Mesenchymal stem cell (in vitro differentiated cells and primary cell): ENCODE measurements at places on chromosomes 4 and X.
A peak's percentile ranks its signal among the peaks of the same experiment; 100 is the strongest.

- DNase-seq, result peak; percentile 29
These were observed 2.7 kb downstream of the PAICS start for GRCh38 chr4:56438766-56439165.

DNA sequence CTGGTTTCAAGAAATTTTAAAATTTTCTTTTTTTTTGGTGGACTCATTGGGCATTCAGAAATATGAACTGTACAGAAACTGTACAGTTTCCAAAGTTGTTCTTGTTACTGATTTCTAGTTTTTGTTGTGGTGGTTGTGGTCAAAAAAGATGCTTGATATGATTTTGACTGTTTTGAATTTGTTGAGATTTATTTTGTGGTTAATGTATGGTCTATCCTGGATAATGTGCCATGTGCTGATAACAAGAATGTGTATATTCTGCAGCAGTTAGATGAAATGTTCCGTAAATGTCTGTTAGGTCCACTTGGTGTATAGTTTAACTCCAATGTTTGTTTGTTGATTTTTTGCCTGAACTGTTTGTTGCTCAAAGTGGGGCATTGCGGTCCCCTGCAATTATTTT lies 127.6 kb upstream of the NUDT6 start:
- no peak for DNase-seq

- DNase-seq, result no peak
These were observed 158.0 kb downstream of the SH2D1A start for GRCh38 chrX:124504111-124504983.

DNA sequence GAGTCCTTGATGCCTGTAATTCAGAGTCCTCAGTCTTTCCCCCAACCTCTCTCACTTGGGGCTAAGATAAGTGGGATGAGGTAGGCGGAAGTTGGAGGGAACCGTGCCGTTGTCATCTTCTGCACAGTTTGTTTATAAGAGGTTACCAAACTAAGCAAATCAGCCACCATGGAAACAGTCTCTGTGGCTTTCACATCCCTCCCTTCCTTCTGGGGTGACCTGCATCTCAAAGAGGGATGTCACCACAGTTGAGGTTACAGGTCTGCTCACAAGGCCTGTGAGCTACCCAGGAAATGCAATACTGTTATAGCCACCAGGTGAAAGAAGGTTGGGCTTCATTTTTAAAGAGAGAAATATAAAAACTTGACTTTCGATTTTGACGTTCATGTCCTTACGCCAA lies 26.3 kb downstream of the RTL5 start:
- no peak for DNase-seq

DNA sequence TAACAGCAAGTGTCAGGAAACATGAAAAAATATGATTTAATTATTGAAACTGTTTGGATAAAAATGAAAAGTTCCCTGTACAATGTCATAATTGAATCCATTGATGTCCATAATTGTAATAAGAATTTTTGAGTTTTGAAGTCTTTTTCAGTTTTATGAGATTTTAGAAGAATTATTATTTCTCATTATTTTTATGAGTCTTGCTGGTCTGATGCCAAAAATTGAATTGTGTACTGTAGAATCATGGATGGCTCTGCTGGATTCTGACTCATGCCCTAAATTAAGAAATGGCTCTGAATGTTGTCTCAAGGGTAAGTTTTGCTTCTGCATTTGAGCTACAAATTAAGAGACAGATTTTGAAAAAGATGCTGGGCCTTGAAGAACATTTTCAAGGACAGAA lies 132.8 kb upstream of the MAP9 start:
- DNase-seq, result peak; percentile 10

GRCh38 chr4:83556006-83556707 lies 20.2 kb downstream of the GPAT3 start:
- DNase-seq, result peak; percentile 19

DNA sequence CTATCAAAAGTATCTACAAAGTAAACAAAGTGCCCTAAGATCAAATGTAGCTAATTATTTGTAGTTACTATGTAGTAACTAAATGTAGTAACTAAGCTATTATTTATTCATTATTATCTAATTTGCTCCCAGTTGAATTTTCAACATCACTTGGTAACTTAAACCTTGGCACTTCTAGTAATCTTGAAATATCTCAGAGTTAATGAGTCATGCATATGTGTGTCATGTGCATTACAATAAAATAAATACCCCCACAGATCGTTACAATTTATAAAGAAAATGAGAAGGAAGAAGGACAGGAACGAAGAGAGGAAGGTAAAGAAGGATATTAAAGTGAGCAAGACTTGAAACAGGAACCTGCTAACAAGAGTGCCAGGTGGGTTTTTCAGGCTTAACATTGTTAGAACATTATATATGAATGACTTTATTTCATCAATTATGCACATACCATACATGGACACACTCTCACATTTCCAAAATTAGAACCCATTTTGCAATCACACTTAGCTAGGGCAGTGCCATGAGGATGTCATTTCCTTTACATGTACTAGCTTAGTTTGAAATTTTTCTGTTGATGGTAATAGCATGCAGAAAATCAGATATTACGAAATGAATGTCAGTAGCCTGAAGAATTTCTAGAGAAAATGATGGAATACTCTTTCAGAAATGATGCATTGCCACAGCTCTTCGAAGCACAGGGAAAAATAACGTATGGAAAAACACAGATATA lies 1670.4 kb upstream of the AGA start:
- DNase-seq, result peak; percentile 7

GRCh38 chr4:53039741-53040458 lies 177.8 kb downstream of the RASL11B start:
- no peak for DNase-seq

- no peak for DNase-seq
These were observed 521.8 kb upstream of the AGA start for GRCh38 chr4:177964061-177964460.

- DNase-seq, result no peak
These were observed 89.7 kb downstream of the AMELX start for GRCh38 chrX:11382930-11383329.

DNA sequence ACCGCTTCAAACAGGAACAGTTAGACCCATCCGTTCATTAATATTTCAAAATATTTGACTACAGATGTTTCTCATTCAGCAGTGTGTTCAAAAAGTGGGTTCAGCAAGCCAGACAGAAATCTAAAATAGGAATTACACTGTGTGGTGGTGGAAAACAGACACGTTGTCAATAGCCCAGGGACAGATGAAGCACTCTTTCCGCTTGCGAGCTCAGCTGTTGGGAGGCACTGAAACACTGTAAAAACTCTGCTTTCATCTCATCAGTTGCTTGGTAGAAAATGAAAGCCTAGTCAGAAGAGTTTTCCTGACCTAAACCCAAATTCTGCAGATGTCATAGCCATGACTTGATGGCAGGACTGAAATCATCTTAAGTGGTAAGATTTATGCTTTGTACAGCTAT lies 38.5 kb downstream of the LRP2BP start:
- peak; percentile 18 for DNase-seq

GRCh38 chrX:24202465-24203031 lies 53.0 kb downstream of the ZFX start:
- no peak for DNase-seq

GRCh38 chr4:15878011-15878410 lies 60.5 kb downstream of the FGFBP1 start:
- DNase-seq, result no peak

GRCh38 chr4:184596617-184597185 lies 52.5 kb downstream of the CASP3 start:
- DNase-seq, result no peak

GRCh38 chrX:106932960-106933537 lies 12.8 kb downstream of the CLDN2 start:
- DNase-seq, result peak; percentile 40

GRCh38 chr4:7924570-7924969 lies 15.1 kb downstream of the AFAP1 start:
- peak; percentile 53 for DNase-seq

DNA sequence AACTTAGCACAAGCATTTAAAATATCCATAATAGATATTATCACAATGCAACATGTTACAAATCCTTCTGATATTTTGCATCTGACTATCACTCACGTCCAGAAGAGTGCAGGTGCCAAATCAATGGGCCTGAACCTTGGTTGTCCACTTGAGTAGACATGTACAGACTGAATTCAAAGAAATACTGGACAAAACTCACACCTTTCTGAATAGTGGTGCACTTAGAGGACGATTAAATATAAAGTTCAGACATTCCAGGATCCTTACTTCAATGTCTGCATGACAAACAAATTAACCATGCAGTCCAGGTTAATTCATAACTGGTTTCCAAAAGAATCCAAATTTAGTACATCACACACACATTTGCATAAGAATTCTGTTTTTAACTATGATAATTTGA lies 406.0 kb upstream of the EDA2R start:
- DNase-seq, result no peak

DNA sequence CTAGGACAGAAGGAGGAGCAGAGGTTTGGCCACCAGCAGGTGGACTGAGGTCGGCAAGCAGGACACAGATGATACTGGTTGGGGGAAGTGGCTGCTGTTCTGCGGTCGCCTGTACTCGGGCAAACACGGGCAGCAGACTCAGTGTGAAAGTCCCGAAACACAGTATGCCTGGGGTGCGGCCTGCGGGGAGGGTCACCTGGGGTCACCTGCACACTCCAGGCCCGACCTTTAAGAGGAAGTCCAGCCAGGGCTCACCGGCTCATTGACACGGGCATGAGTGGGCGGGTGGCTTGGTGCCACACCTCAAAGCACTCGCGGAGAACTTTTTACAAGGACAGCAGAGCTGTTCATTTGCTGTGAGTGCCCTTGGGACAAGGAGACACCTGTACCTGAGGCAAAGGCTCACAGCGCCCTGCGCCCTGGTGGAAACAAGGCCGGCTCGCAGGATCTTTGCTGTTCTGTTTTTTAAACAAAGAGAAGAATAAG lies 71.5 kb upstream of the MXD4 start:
- no peak for DNase-seq

- DNase-seq, result peak; percentile 49
These were observed 81.4 kb downstream of the FBXW7 start for GRCh38 chr4:152454398-152455011.

DNA sequence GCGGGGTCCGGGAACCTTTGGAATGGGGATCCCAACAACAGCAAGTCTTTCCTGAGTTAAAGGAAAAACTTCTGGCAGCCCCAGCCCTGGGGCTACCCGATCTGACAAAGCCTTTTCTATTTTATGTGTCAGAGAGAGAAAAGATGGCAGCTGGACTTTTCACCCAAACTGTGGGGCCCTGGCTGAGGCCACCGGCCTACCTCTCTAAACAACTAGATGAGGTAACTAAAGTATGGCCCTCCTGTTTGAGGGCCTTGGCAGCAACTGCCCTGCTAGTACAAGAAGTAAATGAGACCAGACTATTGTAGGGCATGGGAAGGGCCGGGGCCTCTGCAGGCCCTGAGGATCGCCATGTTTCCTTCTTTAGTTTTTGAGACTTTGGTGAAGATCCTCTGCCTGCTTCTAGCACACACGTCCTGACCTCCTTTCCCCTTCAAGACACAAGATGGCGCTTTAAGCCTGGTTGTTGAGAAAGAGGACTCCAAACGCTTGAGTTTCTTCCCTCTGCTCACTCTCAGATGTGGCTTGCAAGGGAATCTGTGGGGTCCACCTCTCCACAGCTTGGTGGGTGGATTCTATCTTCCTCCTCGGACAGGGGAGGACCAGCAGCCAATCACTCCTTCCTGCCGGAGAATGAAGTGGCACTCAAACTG lies 18.5 kb upstream of the DRD5 start:
- peak; percentile 3 for DNase-seq

DNA sequence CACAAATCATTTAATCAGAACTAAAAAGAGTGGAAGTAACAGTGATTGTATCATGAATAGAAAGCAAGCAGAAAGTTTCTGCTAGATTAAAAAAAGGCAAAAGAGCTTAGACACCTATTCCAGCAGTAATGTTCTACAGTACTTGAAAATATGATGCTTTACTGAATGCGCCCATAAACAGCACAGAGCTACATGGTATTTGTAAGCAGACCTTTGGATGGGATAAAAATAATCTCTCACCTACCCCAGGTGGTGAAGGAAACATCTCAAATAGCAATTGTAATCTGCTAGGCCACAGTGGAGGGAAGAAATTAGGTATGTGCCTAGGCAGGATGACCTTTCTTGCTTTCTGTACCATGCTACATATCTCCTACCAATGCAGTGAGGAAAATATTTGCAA lies 280.9 kb upstream of the PRKX start:
- DNase-seq, result no peak

- DNase-seq, result no peak
These were observed 34.7 kb upstream of the MAB21L2 start for GRCh38 chr4:150547154-150547838.

- no peak for DNase-seq
These were observed 12.0 kb downstream of the P2RY10 start for GRCh38 chrX:78957049-78957767.

DNA sequence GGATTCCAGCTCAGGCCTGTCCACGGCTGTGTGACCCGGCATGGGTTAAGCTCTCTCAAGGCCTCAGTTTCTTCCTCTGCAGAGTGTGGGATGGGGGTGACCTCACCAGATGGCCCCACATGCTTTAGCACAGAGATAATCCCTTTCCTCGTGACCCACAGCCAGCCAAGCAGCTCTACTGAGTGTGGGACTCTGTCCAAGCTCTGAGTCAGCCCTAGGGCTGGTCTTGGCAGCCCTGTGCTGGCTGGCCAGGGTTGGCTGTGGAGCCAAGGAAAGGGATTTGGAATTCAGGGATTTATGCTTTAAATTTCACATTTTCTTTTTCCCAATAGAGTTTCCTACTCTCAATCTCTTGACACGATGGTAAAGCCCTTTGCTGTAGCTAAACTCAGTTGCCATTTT lies 19.7 kb upstream of the SPON2 start:
- peak; percentile 98 for DNase-seq

- no peak for DNase-seq
These were observed 6.9 kb upstream of the HAUS3 start for GRCh38 chr4:2248821-2249261.

- DNase-seq, result no peak
These were observed 63.3 kb downstream of the GALNT7 start for GRCh38 chr4:173231916-173232315.

GRCh38 chrX:46841346-46841745 lies 4.5 kb downstream of the RP2 start:
- no peak for DNase-seq

DNA sequence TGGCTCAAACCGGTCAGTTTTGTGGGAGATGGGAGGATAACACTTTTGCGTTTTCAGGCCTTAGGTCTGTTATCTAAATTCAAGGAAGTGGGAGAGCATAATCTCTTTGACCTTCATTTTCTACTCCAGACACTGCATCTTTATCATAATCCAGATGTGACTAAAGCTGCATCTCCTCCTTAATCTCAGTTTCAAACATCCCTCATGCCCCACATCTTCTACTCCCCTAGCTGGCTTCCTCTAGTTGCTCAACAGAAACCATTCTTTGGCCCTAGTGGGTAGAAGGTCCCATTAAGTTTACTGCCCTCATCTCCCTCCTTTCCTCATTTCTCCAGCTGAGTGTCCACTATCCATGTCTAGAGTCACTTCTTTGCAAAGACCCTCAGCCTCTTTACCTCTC lies 18.8 kb upstream of the RASL11B start:
- DNase-seq, result no peak

GRCh38 chr4:148980782-148981480 lies 538.7 kb upstream of the NR3C2 start:
- no peak for DNase-seq

GRCh38 chr4:104912518-104912917 lies 234.2 kb upstream of the TET2 start:
- no peak for DNase-seq

GRCh38 chr4:96649536-96649935 lies 809.6 kb downstream of the PDHA2 start:
- peak; percentile 46 for DNase-seq

- no peak for DNase-seq
These were observed 17.7 kb upstream of the STIM2 start for GRCh38 chr4:26842911-26843310.

- peak; percentile 57 for DNase-seq
These were observed 863 bp upstream of the FAM193A start for GRCh38 chr4:2535376-2536192.

GRCh38 chr4:87529187-87529586 lies at the start of gene SPARCL1:
Gene SPARCL1 (minus strand): TSS chr4:87529376. CDS start chr4:87499574, 29,802 bp downstream.
- no peak for DNase-seq
